ENCODE measurements at places on chromosomes 7 and 10.

DNA sequence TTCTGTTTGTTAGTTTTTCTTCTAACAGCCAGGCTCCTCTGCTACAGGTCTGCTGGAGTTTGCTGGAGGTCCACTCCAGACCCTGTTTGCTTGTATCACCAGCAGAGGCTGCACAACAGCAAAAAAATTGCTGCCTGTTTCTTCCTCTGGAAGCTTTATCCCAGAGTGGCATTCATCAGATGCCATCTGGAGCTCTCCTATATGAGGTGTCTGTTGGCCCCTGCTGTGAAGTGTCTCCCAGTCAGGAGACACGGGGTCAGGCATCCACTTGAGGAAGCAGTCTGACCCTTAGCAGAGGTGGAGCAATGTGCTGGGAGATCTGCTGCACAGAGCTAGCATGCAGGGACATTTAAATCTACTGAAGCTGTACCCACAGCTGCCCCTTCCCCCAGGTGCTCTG, 26.7 kb upstream of the CROT start:
- DNase-seq = no peak

- DNase-seq = no peak
These were observed 57.1 kb upstream of the BAMBI start for GRCh38 chr10:28620251-28620650.

DNA sequence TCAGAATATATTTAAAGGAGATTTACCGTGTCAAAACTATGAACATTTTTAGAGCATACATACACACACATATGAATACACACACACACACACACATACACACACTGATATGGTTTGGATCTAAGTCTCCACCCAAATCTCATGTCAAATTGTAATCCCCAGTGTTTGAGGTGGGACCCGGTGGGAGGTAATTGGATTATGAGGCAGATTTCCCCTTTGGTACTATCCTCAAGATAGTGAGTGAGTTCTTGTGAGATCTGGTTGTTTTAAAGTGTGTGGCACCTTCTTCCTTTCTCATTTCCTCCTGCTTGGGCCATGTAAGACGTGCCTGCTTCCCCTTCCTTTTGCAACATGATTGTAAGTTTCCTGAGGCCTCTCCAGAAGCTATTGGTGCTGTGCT, 515.0 kb upstream of the ZMIZ1 start:
- DNase-seq = no peak

GRCh38 chr10:71840177-71840957, 10.7 kb downstream of the PSAP start:
- no peak for DNase-seq

DNA sequence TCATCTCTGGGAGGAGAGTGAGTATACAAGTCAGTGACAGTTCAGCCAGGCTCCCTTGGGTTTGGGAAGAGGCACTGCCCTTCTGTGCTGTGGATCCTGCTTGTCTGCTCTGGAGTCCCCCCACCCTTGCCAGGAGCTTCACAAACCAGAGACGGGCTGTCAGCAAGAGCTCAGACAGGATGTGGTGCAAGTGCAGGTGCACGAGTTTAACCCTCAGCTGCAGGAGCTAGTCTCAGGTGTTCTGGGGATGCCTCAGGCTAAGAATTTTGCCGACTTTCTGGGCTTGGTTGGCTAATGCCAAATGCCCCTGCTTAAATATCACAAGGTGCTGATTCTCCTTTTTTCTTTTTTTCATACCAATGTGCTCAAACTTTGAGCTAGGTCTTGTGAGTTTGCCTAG, 22.3 kb downstream of the ZNF783 start:
- peak; percentile 37 for DNase-seq

DNA sequence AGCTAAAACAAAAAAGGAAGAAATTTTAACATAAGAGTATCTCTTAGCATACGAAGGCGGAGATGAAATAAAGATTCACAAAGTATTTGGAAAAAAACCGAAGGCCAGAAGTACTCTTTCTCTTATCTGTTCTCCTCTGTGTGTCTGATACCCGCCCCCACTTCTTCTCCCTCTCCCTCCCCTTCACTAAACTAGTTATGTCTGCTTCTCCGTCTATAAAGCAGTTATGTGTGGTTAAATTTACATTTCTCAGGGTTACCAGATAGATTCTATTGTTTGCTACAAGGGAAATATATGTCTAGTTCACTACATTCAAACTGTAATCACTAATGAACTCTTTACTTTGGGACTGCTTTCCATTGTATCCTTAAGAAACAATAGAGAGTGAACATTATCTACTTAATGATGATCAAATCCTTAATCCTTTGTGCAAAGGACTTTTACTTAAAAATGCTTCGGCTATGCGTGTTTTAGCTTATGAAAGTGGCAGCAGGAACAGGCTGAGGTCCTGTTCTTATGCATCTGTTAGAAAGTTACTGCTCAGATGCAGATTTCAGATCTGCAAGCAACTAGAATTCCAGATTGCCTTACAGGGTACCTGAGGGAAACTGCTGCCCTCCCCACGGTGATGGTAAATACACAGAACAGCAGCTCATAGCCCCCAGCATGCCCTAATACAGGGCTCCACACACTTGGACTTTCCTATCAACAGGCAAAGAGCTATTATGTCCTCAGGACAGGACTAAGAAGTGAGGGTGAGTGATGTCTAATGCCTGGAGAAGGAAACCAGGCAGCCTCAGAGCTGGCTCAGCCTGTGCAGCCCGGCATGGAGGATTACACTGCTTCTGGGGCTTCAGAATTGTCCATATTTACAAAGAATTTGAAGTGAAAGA, 273.3 kb downstream of the FZD1 start:
- no peak for DNase-seq

GRCh38 chr10:131141645-131142516, 169.6 kb downstream of the TCERG1L start:
- no peak for DNase-seq

DNA sequence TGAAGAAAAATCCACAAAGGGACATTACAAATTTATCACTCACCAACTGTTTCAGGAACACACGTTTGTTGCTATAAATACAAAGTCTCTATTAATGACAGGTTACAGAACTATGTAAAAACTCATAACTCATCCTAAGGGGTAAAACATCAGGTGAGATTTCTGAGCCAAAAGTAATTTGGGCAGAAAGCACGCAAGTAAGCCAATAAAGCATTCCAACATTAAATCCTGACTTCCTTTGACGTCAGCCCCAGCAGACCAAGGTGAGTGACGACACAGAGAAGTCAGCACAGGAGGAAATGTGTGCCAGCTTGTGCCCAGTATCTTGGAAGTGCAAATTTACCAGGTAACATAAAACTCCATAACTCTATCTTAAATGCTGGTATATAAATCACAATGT, 45.7 kb downstream of the IMMP2L start:
- DNase-seq = no peak

GRCh38 chr10:34641913-34642558, 173.1 kb downstream of the PARD3 start:
- no peak for DNase-seq

DNA sequence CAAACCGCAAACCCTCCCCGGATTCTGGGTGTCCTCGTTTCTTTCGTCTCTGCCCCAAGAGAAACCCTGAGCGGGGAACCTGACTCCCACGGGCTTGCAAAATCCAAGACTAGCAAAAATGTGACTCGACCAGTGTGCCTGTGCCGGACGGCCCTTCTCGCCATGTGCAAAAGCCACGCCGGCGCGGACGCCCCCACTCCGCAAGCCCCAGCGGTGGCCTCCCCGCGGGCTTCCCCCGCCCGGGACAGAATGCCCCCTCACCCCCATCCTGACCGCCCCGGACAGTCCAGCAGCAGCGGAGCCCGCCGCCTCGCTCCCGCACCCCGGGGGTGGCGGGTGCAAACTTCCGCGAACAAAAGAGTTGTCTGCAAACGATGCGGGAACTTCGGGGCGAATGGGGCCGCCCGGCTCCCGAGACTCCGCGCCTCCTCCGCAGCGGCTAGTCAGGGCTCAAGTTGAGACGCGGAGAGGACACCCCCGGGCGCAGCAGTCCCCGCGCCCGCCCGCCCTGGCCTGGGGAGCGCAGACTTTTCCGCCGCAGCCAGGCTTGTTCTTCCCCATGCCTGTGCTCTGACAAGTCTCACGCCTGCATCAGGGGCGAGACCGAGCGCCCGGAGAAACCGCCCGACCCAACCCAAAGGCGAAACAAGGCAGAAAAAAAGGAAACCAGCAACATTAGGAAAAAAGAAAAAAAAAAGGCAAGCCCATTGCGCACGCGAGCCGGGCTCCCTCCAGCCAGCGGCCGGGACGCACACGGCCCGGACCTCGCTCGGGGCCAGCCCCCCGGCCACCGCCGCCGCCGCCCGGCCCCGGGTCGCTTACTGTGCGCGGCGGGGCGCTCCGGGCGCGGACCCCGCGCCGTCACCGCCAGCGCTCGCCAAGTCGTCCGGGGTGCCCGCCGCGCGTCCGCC, 732 bp downstream of the FAM53B start:
- DNase-seq = peak; percentile 42

- DNase-seq = no peak
These were observed 242.1 kb downstream of the FGFR2 start for GRCh38 chr10:121356183-121356582.

DNA sequence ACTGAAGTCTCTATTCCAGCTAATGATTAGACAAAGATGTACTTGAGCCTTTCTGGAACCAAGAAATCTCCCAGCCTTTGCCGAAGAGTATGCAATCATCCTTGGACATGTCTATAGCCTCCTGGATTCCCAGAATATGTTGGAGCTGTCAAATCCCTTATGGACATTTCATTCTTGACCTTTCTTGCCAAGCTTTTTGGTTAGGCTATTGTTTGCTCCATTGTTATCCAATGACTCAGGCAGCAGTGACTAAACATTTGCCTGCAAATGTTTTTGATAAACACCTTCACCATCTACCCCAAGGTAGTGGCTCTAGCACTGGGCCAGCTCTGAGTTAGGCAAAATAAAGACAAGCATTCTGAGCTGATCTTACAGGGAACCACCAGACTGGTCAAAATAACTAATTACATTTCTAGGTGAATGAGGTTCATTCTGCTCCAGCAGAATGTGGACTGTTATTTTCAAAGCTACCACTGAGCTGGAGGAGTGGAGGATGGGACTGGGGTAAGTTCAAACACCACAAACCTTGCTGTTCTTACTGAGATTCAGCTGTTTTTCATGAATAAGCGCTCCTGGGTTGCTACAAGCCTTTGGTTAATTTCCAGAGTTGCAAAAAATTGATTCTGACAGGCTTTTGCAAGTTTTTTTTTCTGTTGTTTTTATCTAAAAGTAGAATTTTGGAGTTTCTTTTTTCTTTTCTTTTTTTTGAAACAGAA, 81.0 kb downstream of the TMEM270 start:
- DNase-seq = no peak

DNA sequence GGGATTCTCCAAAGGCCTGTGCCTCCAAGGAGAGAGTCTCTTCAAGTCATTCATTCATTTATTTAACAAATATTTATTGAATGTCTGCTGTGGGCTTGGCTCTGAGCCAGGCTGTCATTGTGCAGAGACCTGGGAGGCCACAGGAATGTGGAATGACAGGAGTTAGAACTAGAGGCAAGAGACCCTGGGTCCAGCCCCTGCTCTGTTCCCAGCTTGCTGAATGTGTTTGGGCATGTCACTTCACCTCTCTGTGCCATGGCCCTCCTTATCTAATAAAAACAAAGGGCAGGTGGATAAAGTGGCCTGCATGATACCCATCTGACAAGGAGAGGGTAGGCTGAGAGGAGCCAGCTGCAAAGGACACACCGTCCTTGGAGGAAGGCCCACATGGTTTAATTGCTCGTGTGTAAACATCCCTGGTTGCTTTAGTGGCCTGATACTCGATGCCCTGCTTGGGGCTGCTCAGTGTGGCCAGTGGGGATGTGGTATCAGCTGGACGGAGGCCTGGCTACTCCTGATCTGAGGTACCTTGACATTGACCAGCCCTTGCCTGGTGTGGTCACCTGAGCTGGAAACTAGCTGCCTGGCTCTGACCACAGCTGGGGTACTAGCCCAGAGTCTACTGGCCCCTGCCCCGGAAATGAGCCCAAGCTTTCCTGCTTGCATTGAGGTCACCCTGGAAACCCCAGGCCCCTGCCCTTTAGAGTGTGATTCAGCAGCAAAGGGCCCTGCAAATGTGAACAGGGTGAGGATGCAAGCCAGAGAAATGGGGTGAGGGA, 116.2 kb downstream of the CDH23 start:
- DNase-seq = no peak

- no peak for DNase-seq
These were observed 38.4 kb upstream of the CDH23 start for GRCh38 chr10:71358277-71358676.

DNA sequence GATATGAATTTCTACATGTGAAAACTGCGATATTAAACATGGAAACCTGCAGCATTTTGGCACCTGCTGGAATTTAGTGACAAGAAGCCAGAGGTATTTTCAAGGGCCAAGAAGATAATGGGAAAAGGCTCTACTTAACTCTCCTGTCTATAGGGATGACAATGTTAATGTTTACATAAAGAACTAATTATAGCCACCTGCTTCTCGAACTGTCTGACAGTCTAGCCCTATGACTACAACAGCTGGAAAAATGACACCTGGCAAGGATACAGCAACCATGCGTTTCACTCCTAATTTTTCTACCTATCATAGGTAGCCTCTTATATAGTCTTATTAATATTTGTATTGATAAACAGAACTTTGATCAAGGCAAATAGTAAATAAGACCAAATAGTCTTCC, 49.6 kb downstream of the MAGI2 start:
- no peak for DNase-seq

DNA sequence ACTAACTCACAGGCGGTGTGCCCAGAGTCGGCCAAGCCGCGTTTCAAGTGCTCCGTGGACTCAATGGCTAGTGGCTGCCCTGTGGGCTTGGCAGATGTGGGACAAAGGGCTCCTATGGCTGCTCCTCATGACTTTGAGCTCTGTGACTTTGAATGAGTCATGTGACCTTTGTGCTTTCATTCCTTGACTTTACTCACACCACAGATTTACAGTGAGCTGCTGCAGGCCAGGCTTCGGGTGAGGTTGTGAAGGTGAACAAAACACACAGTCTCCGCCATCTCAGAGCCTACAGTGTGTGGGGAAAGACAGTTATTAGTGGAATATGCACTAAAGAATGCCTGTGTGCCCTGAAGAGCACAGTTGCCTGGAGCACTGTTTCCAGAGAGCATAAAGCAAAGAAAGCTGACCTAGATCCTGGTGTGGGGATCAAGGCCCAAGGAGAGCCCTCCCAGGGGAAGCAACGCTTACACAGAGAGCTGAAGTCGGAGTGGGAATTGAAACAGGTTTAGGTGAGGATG, 29.7 kb upstream of the PLEKHA1 start:
- DNase-seq = peak; percentile 9

DNA sequence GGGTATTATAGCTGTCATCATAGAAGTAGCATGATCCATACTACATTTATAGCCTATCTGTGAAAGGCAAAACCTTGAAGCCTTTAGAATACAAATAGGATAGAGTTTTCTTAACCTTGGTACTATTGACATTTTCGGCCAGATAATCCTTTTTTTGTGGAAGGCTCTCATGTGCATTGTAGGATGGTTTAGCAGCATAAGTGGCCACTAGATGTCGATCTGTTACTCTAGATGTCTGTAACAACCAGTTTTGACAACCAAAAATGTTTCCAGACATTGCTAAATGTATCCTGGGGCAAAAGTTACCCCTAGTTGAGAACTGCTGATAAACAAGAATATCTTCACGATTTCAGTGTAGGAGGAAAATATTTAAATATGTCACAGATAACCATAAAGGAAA, 319.4 kb upstream of the GALNT17 start:
- DNase-seq = no peak
